ENCODE measurements at places on chromosomes 2 and 18.

DNA sequence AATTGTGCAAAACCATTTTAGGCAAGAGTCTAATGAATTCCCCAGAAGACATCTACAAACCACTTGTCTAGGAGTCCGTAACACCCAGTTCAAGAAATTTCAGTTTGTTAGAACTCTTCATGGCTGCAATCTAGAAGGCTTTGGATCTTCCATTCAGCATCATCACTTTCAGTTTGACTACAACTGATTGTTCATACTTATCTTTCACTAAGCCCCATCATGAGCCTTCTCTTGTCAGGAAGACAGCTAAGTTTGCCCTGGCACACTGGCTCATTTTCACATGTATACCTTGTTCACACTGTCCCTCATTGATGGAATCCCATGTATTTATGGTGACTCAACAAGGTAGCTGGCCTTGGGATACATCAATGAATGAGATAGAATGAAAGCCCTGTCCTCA is 898.4 kb upstream of the CELF4 start:
- no peak for DNase-seq

- DNase-seq, result no peak
Observed at GRCh38 chr2:25332571-25332970, 9.2 kb downstream of the DNMT3A start.

GRCh38 chr2:109382951-109383350 is 230.8 kb downstream of the SEPTIN10 start:
- peak; percentile 82 for DNase-seq

GRCh38 chr2:49028101-49028500 is 126.2 kb downstream of the FSHR start:
- DNase-seq, result no peak

GRCh38 chr2:156800781-156801361 is 364.7 kb downstream of the GPD2 start:
- DNase-seq, result no peak

- DNase-seq, result peak; percentile 31
Observed at GRCh38 chr2:144382849-144383248, 137.1 kb downstream of the ZEB2 start.

DNA sequence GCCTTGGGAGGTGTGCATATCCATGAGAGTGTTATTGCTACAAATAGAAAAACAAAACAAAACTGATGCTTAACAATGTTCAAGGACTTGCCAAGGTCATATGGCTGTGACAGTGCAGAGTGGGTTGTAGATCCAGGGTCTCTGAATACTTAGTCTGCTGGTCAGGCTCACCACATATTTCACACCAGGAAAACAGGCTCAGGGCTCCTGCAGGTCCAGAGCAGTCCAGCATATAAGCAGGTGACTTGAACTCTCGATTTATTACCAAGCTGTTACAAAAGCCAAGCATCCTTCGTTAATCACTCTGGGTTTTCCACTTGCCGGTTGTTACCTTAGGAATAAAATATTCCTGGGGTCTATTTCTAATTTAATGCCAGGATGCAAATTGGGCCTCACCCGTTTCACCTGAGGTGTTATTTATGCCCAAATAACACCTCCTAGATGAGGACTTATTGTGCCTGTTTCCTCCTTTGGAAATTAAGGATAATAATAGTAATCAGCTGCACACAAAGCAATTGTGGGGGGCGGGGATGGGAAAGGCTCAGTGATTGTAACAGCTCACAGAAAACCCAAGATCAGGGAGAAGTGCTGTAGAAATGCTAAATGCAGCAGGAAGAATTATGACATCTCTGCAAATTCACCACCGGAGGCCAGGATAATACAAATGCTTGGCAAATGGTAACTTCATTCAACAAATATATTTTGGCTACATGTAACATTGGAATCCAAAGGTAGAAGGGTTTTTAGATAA is 72.9 kb downstream of the TMEM182 start:
- DNase-seq, result no peak

- DNase-seq, result no peak
Observed at GRCh38 chr2:79711098-79711497, 198.2 kb downstream of the CTNNA2 start.

- DNase-seq, result no peak
Observed at GRCh38 chr2:86480105-86480504, 38.9 kb downstream of the KDM3A start.

GRCh38 chr2:222919841-222920526 is 59.1 kb downstream of the ACSL3 start:
- DNase-seq, result peak; percentile 79

DNA sequence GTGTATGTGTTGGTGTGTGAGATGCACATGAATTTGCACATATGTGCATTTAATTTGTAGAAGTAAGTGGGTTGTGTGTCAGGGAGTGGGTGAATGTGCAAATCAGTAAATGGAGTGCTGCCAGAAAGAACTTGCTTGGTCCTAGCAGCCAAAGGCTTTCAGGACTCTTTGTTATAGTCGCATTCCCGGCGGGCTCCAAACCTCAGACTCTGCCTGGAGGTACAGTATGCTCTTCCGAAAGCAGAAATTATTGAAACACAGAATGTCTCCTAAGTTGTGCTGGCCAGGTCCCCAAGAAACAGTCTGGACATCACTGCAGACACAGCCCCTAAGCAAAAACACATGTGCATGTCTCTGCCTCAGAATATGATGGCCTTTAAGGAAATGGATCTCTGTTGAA is 232.4 kb downstream of the INSIG2 start:
- DNase-seq, result no peak

- no peak for DNase-seq
Observed at GRCh38 chr2:119409506-119409905, 22.1 kb upstream of the TMEM37 start.

DNA sequence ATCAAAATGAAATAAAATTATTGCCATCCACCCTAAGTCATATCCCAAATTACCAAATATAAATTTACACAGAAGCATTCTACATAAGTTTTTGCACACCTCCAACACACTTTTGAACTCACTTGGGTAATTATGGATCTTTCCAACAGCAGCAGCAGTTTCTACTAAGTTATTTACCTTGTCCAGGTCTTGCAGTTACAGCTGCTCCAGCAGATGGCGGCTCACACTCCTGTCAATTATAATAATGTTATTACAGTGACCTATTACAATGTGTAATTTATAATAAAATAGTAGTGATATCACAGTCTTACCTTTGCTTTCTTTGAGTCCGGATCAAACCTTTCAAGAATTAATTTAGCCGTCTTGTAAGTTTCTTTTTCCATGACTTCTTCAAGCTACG is 37.9 kb downstream of the LNPK start:
- no peak for DNase-seq

DNA sequence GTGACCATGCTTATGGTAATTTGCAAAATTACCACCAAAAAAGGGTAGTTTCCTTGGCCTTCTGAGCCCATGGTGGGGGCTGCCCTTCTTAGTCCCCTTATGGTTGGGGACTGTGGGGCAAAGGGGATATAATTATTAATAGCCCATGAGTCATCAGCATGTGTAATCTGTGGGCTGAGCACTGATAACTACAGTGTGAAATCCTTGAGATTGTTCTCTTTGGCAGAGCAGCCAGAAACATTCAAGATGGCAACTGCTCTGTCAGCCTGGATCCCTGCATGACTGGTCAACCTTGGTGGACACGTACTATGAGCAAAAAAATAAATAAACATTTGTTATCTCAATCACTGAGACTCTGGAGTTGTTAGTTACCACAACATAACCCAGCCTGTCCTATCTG is 61.3 kb downstream of the MGAT4A start:
- DNase-seq, result peak; percentile 9

DNA sequence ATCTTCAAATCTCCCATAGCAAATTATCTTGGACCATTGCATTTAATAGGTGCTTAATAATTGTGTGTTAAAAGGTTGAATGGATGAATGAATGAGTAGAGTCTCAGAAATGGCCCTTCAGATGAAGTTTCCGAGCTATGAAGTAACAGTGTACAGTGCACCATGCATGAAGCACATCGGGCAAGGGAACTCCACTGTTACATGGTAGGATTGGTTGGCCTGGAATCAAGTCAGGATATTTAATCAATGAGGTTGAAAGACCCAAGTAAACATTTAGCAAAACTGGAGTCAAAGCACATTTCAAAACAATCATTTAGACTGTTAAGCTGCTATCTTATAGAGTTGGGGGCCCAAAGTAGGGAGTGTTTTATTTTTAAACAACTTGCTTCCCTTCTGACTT is 80.0 kb downstream of the APOB start:
- DNase-seq, result no peak

GRCh38 chr2:213766062-213766461 is 481.8 kb downstream of the SPAG16 start:
- no peak for DNase-seq

DNA sequence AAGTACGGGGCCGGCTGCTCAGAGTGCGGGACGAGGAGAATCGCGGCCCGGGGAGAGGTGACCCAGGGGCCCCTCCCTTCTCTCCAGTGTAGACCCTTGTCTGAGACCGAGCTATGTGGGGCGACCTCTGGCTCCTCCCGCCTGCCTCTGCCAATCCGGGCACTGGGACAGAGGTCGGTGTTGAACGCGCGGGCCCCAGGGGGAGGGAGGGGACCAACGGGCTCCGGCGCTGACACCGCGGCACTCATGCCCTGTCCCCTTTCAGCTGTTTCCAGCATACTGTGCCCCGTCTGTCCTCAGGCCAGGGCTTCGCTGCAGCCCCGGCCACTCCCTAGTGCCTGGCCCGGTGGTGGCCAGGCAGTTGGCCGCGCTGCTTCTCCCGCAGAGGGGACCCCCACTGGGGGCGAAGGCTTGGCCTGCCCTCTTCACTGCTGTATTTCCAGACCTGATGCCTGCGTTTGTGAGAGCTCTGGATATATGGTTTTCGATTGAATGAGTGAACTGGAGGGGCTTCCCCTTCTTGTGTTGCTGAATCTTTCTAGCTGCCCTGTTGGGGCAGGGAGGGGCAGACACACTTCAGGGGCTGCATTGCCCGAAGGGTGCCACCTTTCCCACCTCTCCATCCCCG is 809 bp downstream of the DBI start:
- peak; percentile 11 for DNase-seq

GRCh38 chr18:77635451-77635850 is 385.8 kb downstream of the GALR1 start:
- DNase-seq, result peak; percentile 4

- peak; percentile 70 for DNase-seq
Observed at GRCh38 chr2:68357605-68358337, 7.3 kb upstream of the PLEK start.

GRCh38 chr2:41736105-41736567 is 311.7 kb upstream of the PKDCC start:
- peak; percentile 10 for DNase-seq

GRCh38 chr2:225011585-225011984 is 30.7 kb downstream of the DOCK10 start:
- DNase-seq, result no peak

GRCh38 chr2:64440843-64441242 is 13.1 kb upstream of the LGALSL start:
- DNase-seq, result no peak

DNA sequence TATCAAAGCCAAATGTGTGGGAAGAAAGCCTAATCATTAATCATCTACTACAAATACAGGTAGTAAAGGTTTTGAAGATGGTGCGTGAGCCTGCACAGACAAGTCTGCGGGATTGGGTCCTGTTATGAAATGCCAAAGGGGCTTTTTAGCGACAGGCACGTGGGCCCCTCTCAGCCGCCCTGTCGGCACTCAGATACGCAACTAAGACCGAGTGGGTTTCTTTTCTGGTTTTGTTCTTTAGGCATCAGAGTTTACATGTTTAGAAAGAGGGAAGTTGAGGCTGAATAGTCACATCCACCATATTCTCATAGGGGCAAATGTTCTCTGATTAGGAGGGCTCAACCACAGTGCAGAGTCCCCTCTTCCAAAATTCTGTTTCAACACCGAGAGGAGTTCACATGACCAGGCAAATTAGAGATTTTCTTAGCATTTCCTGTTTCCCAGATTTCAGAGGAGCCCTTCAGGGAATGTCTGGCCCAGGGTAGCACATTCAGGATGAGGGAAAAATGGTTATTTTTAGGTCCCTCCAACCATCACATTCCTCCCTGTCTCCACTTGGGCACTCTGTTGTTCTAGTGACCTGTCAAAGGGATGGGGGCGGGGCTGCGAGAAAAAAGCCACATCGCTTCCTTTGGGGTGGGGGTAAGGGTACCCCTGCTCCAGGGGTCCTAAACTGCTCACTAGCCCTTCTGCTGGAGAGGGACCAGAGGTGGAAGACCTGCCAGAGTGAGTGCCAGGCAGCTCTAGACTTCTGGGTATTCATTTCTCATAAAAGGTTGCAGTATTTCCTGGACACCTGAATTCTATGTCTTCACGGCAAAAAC is 159.2 kb downstream of the BCL2 start:
- DNase-seq, result no peak

DNA sequence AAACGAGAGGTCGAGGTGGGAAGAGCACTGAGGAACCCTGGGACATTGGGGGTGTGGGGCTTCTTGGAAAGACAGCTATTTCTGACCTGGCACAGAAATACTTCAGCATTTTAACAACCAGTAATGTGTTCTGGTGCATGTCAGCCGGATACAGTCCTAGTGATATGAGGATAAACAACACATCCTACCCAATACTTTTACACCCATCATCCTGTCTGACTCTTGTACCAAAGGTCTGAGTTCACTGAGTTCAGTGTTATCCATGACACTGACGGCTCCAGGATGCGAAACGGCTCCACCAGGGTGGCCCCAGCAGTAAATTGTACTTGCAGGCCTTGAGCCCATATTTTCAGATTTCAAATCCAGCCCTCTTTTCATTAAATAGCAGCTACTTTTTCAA is 65.9 kb upstream of the SH3BP4 start:
- no peak for DNase-seq

- no peak for DNase-seq
Observed at GRCh38 chr2:9013403-9013802, 9.9 kb upstream of the MBOAT2 start.

- peak; percentile 35 for DNase-seq
Observed at GRCh38 chr2:162333968-162334367, 10.0 kb upstream of the GCA start.

GRCh38 chr18:47929681-47930198 is 719 bp downstream of the SMAD2 start:
- peak; percentile 62 for DNase-seq

DNA sequence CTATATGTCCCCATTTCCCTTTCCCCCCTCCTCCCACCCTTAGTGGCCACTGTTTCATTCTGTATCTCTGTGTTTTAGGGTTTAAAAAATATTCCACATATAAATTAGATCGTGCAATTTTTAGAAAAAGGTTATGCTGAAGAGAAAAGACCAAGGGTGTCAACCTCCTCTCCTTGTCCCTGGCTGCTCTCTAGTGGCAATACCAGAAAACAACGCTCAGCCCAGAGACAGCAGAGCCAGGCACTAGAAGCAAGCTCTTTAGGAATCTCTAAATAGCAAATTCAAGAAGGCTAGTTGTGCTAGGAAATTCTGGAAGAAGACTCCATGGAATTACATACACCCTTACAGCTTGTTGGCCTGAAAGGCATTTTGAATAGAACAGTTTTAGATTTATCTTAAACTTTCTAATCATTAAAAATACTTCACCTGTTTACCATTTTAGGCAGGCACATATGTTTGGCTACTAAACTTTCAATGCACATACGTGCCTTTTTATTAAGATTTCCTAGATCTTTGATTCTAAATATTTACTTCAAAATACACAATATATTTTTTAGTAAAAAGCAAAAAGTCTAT is 35.1 kb upstream of the RASGRP3 start:
- peak; percentile 84 for DNase-seq

- peak; percentile 24 for DNase-seq
Observed at GRCh38 chr18:76564117-76564516, 69.1 kb upstream of the ZNF516 start.
